Activated CD4-positive, alpha-beta T cell treated with anti-CD3 and anti-CD28 coated beads for 48 hours (primary cell): ENCODE measurements at places on chromosomes 7 and 10.
A peak's percentile ranks its signal among the peaks of the same experiment; 100 is the strongest.

DNA sequence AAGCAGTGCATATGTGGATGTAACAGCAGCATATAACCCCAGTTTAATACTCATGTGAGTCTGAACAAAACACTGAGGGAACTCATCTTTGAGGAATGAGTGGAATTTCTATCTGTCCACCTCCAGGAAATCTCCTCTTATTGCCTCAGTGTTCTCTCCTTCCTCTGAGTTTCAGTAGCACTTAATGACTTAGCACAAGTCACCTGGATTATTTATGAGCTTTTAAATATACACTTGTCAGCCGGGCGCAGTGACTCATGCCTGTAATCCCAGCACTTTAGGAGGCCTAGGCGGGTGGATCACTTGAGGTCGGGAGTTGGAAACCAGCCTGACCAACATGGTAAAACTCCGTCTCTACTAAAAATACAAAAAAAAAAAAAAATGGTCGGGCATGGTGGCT lies 4.3 kb downstream of the LRRC20 start:
- DNase-seq = no peak

- no peak for DNase-seq
Measured at GRCh38 chr7:26008428-26008827, 143.6 kb upstream of the NFE2L3 start.

- no peak for DNase-seq
Measured at GRCh38 chr10:118672766-118673715, 77.6 kb upstream of the PRLHR start.

GRCh38 chr10:97278491-97278989 lies 13.9 kb downstream of the ARHGAP19 start:
- DNase-seq = no peak

GRCh38 chr7:128863433-128863989 lies 855 bp downstream of the ATP6V1F start:
- DNase-seq = peak; percentile 67

DNA sequence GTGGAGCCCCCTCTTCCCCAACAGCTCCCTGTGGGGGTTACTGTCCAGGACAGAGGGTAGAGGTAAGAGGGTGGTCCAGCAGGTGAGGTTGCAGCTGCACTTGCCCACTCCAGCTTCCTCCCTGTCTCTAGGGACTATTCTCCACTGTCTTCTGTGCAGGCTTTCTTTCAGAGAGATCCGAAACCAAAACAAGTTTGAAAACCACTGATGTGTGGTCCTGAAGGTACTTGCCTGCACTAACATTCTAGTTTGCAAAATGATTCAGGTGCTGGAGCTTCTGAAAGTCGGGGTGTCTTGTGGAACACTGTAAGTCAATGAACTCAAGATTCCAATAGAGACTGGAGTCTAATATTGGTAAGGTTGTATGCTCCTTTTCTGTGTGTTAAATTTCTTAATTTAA lies 63.1 kb downstream of the BLNK start:
- no peak for DNase-seq

DNA sequence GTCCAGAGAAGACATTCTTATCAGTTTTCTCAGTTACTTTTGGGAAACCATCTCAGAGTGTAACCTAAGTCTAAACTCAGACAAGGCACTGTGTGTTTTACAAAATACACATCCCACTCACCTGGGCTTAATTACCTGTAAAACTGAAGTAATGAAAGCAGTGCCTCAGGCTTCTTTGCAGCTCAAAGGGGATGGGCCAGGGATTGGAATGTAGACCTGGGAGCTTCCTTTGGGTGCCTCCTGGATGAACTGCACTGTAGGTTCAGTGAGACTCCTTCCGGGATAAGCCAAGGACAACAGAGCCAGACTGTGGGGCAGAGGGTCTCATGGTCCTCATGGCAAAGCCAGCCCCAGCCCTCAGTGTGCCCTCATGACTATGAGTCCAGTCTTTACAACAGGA lies 672.4 kb upstream of the GALNT17 start:
- DNase-seq = no peak

DNA sequence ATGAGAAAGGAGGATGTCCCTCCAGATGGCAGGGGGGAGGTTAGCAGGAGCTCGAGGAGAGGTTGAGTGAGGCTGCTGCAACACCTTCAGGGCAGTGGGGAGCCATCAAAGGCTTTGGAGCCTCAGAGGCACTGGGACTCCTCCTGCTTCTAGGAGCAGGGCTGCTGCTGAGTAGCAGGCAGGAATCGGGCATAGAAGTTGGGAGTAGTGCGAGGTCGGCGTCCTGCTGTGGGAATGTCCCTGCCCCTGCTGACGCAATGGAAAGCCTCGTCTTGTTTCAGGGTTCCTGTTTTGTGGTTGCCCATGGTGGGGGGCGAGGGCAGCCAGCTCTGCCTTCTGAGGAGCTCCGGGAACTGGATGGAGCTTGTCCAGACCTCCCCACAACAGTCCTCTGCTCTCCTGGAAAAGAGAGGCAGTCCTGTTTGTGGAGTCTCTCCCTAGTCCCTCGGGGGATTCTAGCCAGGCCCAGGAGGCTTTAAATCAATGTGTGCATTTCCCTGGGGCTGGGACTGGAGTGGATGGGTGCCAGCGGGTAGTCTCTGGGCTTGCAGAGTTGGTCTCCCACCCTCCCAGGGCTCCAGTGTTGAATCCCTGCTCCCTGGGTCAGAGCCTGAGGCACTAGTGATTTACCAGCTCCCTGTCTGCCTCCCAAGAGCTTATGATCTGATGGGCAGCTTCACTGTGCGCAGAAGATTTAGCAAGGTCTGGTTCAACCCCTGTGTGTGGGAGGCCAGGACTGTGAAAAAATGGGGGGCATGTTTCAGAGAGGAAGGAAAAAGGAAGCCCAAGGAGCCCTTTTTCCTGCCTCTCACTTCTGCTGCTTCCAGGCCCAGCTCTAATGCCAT lies 98.7 kb upstream of the PPIF start:
- no peak for DNase-seq

- DNase-seq = no peak
Measured at GRCh38 chr7:6613706-6614105, 1.7 kb upstream of the ZNF853 start.

DNA sequence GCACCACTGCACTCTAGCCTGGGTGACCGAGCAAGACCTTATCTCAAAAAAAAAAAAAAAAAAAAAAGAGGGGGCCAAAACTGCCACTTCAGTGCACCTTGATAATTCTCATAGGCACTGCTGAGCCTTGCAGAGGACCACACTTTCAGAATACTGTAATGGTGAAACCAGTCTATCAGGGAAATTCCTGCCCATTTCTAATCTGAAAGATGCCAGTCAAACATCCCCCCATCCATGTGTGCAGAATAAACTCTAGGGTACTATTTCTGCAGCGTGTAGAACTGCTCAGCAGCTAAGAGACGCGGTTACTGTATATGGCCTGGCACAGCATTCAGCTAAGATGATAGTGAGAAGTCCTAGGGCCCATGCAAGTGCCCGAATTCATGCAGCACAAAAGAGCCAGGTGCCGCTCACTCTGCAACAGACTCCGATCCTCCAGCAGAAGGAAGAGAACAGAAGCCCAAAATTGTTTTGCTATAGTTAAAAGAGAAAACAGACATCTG lies 286.8 kb upstream of the KLF14 start:
- no peak for DNase-seq

GRCh38 chr7:49771427-49772176 lies 1.8 kb upstream of the VWC2 start:
- DNase-seq = no peak

DNA sequence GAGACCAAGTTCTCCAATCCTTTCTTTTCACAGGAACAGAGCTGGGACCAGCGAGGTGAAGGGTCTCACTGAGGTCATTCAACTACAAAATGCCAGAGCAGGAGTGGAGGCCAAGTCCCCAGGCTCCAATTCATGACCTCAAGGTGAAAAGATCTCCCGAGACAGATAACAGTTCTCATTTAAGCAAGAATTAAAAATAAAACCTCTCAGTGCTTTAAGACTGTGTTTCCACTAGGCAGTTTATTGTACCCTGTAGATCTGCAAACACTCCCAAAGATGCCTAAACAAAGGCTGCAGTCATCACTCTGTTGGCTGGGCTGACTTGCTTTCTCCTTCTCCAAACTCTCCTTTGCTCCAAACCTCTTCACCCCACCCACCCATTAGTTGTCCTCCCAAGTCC lies 74.8 kb upstream of the CXCL12 start:
- no peak for DNase-seq

DNA sequence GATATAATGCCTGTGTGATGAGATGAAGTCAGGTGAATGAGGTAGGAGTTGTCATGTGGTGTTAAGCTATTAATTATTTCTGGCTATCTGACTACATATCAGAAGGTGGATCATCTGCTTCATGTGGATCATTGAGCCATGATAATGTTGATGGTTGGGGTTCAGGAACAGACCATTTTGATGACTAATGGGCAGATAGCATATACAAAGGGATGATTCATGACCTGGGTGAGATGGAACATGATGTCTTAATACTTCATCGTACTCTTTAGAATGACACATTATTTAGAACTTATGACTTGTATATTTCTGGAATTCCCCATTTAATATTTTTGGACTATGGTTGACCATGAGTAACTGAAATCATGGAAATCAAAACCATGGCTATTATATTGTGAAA lies 155.1 kb downstream of the OR13A1 start:
- DNase-seq = no peak

DNA sequence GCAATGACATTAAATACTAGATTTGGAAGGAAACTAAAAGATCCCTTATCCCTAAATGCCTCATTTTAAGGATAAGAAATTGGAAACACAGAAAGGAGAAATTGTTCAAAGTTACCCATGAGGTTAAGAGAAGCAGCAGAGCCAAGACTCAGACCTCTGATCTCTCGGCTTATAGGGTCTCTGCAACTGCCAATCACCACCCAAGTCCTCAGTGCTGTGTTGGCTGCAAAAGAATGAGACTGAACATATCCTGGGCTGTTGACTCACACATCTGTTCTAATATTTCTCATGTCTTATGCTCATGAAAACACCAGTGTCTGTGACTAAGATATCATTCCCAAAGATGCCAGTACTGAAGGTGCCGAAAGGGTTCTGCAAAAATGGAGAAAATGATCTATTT lies 153.3 kb downstream of the XPNPEP1 start:
- no peak for DNase-seq

DNA sequence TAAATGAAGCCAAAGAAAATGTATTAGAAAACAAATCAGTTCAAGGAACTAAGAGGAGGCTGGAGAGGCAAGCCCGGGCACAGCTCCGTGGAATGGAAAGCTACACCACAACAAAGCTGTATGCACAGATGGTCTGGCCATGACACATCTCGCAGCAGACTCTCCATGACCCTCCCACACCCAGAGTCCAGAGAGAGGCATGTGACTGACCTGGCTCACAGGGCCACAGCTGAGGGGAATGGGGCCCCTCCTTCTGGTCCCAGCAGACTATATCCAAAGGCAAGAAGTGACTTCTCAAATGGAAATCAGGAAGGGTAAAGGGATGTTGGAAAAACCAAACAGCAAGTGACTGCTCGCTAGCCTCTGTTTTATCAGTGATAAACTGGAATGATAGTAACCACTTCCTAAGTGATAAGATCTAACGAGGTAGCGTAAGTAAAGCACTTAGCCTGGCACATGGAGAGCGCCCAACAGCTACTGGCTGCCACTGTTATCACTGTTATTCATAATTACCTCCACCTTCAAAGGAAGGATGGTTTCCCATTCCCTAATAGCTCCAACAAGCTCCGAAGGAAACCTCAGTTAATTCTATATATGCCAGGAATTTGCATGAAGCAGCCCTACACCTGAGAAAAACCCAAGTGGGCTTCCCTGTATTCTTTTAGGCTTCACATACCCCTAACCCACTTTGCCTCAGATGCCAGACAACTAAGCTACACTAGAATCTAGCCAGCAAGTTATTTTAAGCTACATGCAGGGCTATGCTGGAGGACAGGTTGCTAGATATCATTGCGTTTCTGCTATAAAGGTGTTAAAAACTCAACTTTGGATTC lies 8.4 kb downstream of the OSBPL3 start:
- DNase-seq = no peak

DNA sequence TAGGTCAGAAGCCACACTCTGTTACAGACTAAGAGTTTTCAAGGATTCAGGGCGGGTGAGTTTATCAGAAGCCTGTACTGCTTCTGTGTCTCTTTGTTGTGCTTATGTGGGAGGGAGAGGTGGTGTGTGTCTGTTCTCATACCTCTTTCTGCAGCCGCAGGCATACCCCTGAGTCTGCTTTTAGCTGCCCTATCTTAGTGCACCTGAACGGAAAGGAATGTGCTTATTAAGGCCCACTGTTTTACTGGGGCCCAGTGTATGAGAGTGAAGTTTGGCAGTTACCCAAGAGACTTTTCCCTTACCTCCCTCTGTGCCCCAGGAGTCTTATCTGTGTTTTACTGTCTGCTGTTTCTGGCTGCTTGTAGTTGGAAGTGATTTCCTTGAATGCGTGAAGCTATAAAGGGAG lies 104.3 kb downstream of the TYW1 start:
- DNase-seq = no peak

- DNase-seq = no peak
Measured at GRCh38 chr7:85184599-85185423, 2.0 kb downstream of the SEMA3D start.

GRCh38 chr10:25631471-25631870 lies 302.6 kb upstream of the MYO3A start:
- DNase-seq = no peak

GRCh38 chr7:3254718-3255117 lies 46.3 kb upstream of the SDK1 start:
- no peak for DNase-seq

- peak; percentile 73 for DNase-seq
Measured at GRCh38 chr7:34928052-34928451, 109.2 kb downstream of the DPY19L1 start.

DNA sequence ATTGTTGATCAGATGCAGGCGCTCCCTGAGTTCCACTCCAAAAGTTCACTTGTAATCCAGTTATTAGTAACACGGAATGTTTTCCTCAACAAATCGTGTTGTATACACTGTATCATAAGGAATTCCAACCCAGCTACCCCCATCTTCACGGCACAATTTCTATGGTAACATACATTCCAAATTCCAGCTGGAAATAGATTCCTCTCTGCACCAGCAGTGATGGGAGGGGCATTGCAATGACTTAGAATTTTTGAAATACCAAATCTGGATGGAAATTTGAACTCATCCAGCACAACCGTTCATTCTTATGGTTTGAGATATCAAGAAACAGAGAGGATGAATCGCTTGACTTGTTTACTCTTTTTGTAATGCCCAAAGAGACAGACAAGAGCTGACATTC lies 38.9 kb upstream of the RHEB start:
- DNase-seq = no peak

- no peak for DNase-seq
Measured at GRCh38 chr7:20030417-20030816, 186.8 kb downstream of the MACC1 start.

GRCh38 chr7:76224695-76225094 lies 23.0 kb downstream of the SRRM3 start:
- DNase-seq = no peak

DNA sequence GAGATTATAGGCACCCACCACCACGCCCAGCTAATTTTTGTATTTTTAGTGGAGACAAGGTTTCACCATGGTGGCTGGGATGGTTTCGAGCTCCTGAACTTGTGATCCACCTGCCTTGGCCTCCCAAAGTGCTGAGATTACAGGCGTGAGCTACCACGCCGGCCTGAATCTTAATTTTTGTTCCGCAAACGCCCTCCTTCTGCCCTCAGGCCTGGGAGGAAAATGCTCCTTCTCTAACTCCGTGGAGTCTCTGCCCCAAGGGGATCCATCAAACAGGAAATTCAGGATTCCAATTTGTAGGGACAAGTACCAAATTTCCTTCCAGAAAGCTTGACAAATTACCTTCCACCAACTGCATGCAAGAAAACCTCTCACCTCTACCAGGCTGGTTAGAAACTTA lies 43.2 kb downstream of the RBAK start:
- DNase-seq = no peak

GRCh38 chr10:59537501-59537900 lies 172.1 kb downstream of the SLC16A9 start:
- no peak for DNase-seq
